ENCODE measurements at places on chromosomes 2 and 18.

DNA sequence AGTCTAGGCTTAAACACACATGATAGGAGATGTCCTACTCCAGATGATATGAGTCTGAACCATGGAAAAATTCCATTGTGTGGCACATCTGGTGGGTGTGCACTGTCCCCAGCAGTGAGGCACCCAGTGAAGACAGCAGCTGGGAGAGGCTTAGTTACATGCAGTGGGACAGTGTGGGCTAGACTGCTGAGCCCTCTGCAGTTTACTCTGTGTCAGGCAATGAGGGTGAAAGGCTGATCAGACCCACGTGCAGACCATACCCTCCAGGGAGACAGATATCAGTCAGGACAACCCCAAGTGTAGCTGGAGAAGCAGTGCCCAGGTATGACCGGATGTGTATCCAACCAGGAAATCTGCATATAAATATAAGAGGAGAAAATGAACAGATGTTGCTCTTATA, 13.4 kb downstream of the IL37 start:
- peaks cover 5% of the 10 kb centered on the region for H3K36me3 ChIP-seq
- no peak overlapping the region for H3K4me3 ChIP-seq
- no peak for DNase-seq

- peak overlapping the region; percentile 63 for H3K27ac ChIP-seq
- peak; percentile 58 for DNase-seq
- H3K27me3 ChIP-seq = no peaks in the 10 kb centered on the region
- no peaks in the 10 kb centered on the region for H3K36me3 ChIP-seq
- H3K4me3 ChIP-seq = peak overlapping the region; percentile 58
Measured at GRCh38 chr18:28767727-28768211, 590.8 kb upstream of the CDH2 start.

- DNase-seq = no peak
- H3K27me3 ChIP-seq = peaks cover 6% of the 10 kb centered on the region
- H3K36me3 ChIP-seq = 0 out of 2 replicates have a peak, but pooled peaks cover 9% of the 10 kb centered on the region
- H3K4me3 ChIP-seq = peak overlapping the region; percentile 54
Measured at GRCh38 chr2:46937471-46937901, 21.9 kb upstream of the MCFD2 start.

DNA sequence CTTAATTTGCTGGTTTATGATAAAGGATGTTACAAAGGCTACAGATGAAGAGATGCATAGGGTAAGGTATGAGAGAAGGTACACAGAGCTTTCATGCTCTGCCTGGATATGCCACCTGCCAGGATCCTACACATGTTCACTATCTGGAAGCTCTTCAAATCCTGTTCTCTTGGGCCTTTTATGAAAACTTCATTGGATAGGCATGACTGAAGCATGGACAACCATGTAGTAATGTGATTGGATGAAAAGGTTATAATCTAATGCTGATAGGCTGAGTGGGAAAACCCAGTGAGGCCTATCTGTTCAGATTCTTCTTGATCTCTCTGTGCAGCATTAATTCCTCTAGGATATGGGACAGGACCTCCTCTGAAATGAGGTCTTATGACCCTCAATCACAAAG, 26.8 kb downstream of the HNMT start:
- no peak overlapping the region for H3K27ac ChIP-seq
- H3K36me3 ChIP-seq = no peaks in the 10 kb centered on the region
- H3K4me3 ChIP-seq = no peak overlapping the region
- H3K27me3 ChIP-seq = peaks cover 2% of the 10 kb centered on the region
- DNase-seq = no peak

DNA sequence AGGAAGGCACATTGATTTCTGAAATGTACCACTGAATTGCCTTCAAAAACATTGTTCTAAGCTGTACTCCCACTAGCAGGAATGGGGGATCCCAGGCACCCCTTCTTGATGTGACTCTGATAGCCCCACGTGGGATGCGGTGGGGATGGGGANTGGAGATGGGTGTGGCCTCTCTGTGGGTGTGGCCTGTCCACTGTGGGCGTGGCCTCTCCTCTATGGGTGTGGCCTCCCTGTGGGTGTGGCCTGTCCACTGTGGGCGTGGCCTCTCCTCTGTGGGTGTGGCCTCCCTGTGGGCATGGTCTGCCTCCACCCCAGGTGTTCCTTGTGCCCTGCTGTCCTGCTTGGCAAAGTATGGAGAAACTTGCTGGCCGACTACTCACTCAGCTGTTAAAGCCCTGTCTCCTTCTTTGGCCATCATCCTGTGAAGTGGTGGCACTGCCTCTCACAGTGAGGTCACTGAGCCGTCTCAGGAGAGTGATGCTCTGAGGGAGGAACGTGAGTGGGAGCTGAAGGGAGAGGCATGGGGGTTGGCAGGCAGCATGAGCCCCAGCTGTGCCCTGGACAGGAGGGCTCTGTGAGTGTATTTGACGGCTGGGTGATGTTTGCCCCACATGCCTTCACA, 6.7 kb upstream of the PARD6G start:
- no peak for DNase-seq
- H3K36me3 ChIP-seq = no peaks in the 10 kb centered on the region
- H3K27me3 ChIP-seq = peaks cover 14% of the 10 kb centered on the region
- no peak overlapping the region for H3K27ac ChIP-seq

GRCh38 chr18:60549338-60549960, 176.9 kb upstream of the MC4R start:
- H3K27me3 ChIP-seq = no peaks in the 10 kb centered on the region
- no peaks in the 10 kb centered on the region for H3K4me1 ChIP-seq
- no peaks in the 10 kb centered on the region for H3K36me3 ChIP-seq
- H3K4me3 ChIP-seq = no peak overlapping the region
- DNase-seq = peak; percentile 72

- peaks cover 51% of the 10 kb centered on the region for H3K36me3 ChIP-seq
- peak; percentile 7 for DNase-seq
- no peak overlapping the region for H3K27ac ChIP-seq
- no peaks in the 10 kb centered on the region for H3K27me3 ChIP-seq
Measured at GRCh38 chr2:182767578-182767977, 51.5 kb downstream of the DNAJC10 start.

- peaks cover 5% of the 10 kb centered on the region for H3K27me3 ChIP-seq
- no peak overlapping the region for H3K4me3 ChIP-seq
- no peak for DNase-seq
- peaks cover 46% of the 10 kb centered on the region for H3K36me3 ChIP-seq
- H3K27ac ChIP-seq = no peak overlapping the region
- H3K4me1 ChIP-seq = peaks cover 6% of the 10 kb centered on the region
Measured at GRCh38 chr2:231280846-231281245, 82.4 kb downstream of the ARMC9 start.

DNA sequence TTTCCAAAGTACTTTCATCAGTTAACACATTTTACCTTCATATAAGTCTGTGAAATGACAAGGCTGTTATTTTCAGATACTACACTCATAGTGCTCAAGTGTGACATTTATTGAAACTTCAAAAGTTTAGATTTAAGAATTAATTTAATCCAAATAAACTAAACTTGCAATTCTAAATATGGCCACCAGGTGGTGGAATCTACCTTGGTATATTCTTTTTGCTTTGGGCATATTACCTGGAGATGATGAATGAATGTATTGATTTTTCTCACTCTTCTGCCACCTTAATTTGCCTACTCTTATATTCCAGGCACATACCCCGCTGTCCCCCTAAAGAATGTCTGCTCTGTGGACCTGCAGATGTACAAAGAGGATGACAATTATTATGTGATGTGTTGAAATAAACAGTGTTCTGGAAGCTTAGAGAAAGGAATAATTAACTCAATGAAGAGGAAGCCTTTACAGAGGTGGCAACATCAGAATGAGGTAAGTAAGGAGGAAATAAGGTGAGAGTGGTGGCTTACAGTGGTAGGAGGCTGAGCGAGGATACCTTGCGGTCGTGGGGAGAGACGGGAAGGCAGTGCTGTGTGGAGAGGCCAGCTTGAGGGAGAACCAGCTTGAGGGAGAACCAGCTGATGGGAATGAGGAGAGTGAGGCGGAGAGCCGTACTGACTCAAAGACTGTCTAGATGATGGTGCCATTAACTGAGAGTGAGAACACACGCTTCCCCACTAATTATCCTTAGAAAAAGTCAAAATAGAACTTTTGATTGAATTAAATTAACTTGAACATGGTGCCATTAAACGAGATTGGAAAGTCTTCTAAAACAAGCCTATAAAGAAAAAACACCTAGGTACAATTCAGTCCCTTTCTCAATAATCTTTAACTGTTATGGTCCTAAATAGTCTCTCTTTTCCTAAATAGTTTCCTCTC, 179.5 kb downstream of the CELF4 start:
- peak; percentile 9 for DNase-seq
- H3K36me3 ChIP-seq = no peaks in the 10 kb centered on the region
- no peak overlapping the region for H3K27ac ChIP-seq
- H3K4me1 ChIP-seq = no peaks in the 10 kb centered on the region
- no peak overlapping the region for H3K4me3 ChIP-seq
